NCI-H460 (cell line): ENCODE measurements at places on chromosomes 6 and 20. TPM values are rescaled to one million over a fixed set of nuclear protein-coding genes. Genes with fewer than 3 reads are reported as not detected.

Gene FOXP4
- total RNA-seq = 3.6 and 3.7 TPM in 2 replicates

DNA sequence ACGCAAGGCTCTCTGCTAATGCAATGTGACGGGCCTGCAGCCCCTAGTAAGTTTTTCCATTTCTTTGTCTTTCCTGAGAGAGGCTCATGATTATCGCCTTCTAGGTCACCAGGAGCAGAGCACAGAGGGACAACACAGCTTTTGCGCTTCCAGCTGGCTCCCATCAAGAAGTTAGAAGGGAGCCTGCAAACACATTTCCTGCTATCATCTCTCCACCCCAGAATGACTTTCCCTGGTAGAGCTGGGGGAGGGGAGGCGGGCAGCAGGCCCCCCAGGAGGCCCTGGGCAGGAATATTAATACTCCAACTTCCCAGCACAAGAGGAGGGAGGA lies 35.7 kb upstream of the CCDC167 start:
- no peak for DNase-seq

- DNase-seq = no peak
Observed at GRCh38 chr6:48151142-48151541, 40.1 kb upstream of the PTCHD4 start.

DNA sequence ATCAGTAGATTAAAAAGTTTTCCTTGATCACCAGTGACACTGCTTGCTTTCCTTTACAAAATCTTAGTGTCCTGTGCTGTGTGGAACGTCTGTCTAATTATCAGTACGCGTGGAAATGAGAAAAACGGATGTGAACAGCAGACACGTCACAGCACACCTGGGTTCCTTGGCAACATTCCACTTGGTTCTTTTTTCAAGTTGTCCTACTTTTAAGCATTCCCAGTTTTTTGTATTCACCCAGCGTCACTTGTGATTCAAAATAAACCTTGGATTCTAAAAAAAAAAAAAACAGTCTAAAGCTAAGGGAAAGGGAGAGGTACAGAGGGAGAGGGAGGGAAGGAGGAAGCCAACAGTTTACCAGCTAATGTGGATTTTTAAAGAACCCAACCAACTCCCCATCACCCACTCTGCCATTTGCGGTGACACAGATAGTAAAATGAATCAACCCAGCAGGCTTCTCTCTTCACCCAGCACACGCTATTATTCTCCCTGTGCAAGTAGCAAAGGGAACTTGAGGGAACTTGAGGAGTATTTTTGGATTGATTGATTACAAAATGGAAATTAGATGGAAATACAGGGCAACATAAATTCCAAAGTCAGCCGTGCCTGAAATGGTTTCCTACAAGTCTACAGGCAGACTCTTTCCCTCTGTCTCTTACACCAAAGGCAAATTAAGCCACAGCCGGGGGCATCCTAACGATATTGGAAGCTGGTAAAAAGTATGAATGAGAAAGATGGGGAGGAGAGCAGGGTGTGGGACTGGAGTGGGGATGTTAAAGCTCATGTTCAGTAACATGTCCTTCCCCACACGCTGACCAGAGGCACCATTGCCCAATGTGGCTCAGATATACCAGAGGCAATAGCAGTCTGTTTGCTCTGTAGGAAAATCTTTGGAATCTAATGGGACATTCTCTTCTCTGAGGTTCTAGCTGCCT lies 129.8 kb downstream of the SASH1 start:
- no peak for DNase-seq

- no peak for DNase-seq
Observed at GRCh38 chr6:120945905-120946594, 388.2 kb downstream of the TBC1D32 start.

- no peak for DNase-seq
Observed at GRCh38 chr6:112367628-112368027, 20.5 kb downstream of the RFPL4B start.

Gene KIF16B
- total RNA-seq = 14.5 and 18.0 TPM in 2 replicates

Gene PPP1R14C
- total RNA-seq = not detected in 2 replicates

Gene PACSIN1
- 0.07 and 0.20 TPM in 2 replicates for total RNA-seq

DNA sequence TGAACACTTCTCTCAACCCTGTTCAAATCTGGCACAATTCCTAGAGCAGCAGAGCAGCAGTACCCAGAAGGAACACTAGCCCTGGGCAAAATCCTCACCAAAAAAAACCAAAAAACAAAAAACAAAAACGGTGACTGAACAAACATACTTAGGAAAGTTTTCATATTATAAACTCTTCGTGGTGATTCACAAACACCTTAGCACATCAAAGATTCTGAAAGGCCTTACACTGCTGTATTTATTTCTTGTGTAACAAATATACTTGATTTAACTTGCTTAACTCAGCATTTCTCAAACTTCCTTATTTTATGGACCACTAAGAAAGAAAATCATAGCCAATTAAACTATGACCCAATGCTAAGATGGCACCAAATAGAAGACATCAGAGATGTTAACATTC lies 57.8 kb upstream of the RREB1 start:
- DNase-seq = no peak

GRCh38 chr6:122339661-122340060 lies 59.8 kb upstream of the HSF2 start:
- DNase-seq = no peak

- DNase-seq = no peak
Observed at GRCh38 chr6:134491477-134491876, 173.6 kb upstream of the SGK1 start.

- DNase-seq = peak; percentile 36
Observed at GRCh38 chr6:81241126-81242041, 511.1 kb downstream of the TENT5A start.

DNA sequence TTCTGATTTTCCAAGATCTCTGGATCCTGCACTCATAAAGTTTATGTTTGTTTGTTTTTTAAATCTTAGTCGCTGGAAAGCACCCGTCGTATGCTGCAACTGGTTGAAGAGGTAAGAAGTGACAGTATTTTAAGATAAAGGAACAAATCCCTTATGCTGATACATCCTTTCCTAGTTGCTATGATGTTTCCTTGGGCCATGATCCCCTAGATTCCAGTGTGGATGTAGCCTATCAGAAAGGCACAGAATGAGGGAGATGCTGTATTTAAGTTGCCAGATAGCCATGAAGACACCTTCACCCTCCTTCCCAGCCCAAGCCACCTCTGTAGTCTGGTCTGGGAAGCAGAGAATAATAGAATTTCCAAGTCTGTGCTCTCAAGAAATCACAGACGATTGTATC lies 59.0 kb downstream of the SNAP25 start:
- DNase-seq = no peak

DNA sequence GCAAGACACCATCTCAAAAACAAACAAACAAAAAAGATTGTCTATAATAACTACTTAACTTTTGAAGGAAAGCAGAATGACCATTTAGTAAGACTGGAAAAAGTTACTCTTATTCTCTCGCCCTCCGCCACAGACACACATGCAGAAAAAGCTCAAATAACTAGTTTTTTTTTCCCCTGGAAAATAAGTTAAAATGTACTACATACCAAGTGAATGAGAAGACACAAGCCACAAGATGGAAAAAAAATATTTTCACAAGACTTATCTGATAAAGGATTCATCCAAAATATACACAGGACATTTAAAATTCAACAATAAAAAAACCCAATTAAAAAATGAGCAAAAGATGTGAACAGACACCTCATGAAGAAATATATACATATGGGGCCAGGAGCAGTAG lies 31.9 kb downstream of the NUDT3 start:
- DNase-seq = no peak

- no peak for DNase-seq
Observed at GRCh38 chr6:161066511-161066910, 74.9 kb downstream of the MAP3K4 start.

Gene EYS
- not detected in 2 replicates for total RNA-seq

Gene RNF144B
- 7.7 and 11.4 TPM in 2 replicates for total RNA-seq

Gene SRSF12
- 0.29 and 0.37 TPM in 2 replicates for total RNA-seq
